Activated CD4-positive, alpha-beta T cell treated with anti-CD3 and anti-CD28 coated beads for 1 hour (primary cell): ENCODE measurements at places on chromosomes 4 and X.

DNA sequence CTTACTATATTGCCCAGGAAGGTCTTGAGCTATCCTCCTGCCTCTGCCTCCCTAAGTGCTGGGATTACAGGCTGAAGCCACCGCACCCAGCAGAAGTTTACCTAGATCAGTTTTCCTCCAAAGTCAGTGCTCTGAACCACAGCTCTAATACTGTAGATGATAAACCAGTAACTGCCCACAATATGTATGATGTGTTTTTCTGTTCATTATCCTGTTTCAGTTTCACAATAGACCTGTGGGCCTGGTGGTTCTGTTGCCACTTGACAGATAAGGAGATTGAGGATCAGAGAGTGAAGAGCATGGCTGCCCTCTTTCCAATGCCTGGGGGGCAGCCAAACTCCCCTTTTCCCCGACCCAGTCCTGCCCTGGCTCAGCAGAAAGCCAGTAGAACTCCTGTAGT is 87.0 kb downstream of the EFNB1 start:
- DNase-seq: no peak

GRCh38 chrX:114058988-114059418 is 524.9 kb upstream of the HTR2C start:
- DNase-seq: no peak

- DNase-seq: no peak
Observed at GRCh38 chrX:16112428-16112827, 10.9 kb upstream of the GRPR start.

- no peak for DNase-seq
Observed at GRCh38 chr4:169565606-169566005, 46.8 kb downstream of the NEK1 start.

- DNase-seq: no peak
Observed at GRCh38 chr4:36609661-36610060, 328.2 kb downstream of the DTHD1 start.

DNA sequence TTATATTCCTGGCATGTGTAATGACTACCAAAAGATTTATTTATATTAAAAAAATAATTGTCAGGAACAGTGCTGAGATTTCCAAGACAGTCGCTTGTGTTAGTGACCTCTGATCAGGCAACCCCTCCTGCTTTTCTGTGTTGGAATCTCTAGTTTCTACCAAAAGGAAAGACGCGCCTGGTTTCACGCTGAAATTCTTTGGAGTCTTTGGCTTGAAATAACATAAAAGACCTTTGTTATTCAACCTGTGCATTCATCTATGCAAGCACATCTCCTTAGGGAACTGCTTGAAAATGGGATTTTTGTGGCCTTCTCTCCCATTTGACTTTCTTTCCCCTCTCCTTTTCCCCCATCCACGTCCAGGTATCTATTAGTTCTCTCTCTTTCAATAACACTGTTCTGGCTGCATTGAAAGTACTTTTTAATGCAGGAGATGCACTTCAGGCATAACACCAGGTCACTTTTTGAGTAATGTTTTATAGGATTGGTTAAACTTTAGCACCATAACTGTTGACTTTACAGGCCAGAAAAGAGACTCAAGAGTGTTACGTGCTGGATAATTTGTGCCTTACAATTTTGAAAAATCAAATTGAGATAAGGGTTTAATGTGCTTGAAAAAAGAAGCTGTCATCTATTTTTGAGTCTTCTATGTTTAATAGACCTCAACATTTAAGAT is 172.7 kb downstream of the GPAT3 start:
- no peak for DNase-seq

DNA sequence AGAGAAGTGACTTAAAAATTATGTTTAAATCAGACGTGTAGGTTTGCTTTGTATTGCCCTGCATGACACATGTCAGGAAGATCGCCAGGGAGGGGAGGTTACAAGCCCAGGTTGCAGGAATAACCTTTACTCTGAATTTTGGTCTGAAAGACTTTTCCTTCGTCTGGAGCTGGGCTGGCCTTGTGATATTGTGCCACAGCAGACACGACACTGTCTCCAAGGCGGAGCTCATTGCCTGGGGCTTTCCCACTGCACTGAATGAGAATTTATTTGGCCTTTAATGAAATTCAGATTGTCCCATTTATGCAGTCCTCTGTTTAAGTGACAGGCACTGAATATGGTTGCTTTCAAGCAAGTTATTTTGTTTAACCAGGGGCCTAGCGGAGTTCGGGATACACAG is 45.1 kb downstream of the RHOH start:
- no peak for DNase-seq

DNA sequence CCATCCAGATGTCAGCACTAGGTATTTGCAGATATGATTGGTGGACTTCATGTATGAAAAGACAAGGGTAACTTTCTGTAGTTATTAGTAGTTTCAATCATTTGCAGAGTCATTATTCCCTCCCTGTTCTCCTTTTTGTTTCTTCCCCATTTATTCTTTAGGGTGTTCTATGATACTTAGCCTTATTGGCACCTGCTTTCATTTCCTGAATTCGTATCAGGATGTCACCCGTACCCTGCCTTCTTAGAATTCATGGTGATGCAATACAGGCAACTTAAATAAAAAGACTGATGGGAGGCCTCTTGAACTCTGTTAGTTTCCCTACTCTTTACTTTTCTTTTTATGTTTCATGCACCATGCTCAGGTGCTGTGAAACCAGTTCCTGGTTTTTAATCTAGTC is 24.2 kb downstream of the MAGED1 start:
- DNase-seq: no peak

- no peak for DNase-seq
Observed at GRCh38 chrX:20454117-20454516, 187.4 kb upstream of the RPS6KA3 start.

GRCh38 chrX:101452056-101452455 is 33.2 kb upstream of the ARMCX4 start:
- DNase-seq: no peak

DNA sequence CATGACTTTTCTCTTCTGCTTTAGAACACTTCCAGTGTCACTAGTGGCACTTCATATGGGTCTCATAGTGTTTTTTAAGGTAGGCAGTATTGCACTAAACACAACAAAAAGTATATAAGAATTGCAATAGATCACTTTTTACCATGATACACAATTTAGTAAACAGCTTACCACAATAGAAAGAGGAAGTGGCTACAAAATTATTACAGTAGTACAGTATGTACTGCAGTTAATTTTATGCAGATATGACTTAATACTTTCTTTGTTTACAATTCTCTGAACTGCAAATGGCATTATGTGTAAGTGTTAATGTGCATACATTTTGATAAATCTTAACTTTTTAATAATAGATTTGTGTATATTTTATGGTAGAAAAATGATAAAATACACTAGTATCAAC is 157.3 kb downstream of the RRAGB start:
- DNase-seq: no peak

DNA sequence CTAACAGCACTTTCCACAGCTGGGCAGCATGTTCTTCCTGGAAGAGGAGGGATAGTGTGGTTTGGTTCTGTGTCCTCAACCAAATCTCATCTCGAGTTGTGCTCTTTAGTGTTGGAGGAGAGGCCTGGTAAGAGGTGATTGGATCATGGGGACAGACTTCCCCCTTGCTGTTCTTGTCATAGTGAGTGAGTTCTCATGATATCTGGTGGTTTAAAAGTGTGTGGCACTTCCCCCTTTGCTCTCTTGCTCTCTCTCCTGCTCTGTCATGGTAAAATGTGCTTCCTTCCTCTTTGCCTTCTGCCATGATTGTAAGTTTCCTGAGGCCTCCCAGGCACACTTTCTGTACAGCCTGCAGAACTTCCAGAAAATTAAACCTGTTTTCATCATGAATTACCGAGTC is 133.7 kb upstream of the NDP start:
- no peak for DNase-seq

- no peak for DNase-seq
Observed at GRCh38 chr4:139223682-139224317, 46.8 kb upstream of the ELF2 start.

DNA sequence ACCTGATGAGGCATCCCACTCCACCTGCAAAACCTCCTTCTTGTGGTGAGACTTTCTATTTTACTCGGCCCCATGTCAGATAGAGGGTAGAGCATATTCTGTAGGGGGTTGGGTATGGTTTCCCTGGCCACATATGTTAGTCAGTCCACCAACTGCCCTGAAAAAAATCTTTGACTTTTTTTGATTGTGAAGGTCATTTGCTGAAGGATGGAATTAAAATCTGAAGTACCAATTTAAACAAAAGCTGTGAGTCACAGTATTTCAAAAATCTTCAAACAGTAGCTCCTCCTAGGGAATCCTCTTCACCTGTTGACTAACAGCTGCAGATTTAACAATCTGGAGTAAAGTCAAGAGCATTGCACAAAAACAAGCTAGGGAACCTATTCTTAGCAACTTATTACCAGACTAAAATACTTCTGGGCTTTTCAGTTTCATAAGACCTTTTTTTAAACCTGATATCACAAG is 8.0 kb upstream of the CCDC110 start:
- DNase-seq: no peak

- DNase-seq: no peak
Observed at GRCh38 chr4:13903901-13904300, 276.4 kb upstream of the BOD1L1 start.

GRCh38 chr4:82194329-82194728 is 179.5 kb downstream of the HNRNPD start:
- no peak for DNase-seq

DNA sequence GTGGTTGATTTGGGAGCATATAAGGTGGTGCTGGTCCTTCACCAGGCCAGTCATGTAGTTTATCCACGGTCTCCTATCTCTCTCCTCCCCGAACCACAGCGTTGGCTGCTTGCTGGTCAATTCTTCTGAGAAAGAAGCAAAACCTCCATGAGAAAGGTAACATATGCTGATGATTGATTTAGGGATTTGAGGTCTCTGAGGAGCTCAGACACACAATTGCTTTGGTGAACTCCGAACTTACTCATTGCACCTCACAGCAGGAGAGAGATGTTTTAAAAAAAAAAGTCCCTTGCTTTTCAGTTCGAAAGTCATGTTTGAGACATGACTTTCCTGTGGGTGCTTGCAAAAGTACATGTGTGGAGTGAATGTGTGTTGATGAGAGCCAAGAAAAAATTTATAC is 100.2 kb downstream of the TSPAN7 start:
- no peak for DNase-seq

DNA sequence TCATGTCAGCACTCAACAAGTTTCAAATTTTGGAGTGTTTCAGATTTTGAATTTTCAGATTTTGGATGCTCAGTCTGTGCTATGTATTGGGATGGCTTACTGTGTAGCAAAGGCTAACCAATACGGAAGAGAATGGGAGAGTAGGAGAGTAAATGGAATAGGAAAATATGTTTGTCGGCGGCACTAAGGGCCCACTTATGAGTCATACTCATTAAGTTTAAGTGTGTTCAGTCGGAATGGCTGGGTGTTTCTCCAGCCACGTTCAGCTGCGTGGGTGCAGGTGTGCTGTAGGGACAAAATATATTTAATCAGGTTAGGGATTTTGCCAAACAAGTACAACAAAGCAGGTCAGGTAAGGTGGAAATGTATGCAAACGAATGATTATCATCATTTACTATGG is 13.6 kb downstream of the FTHL17 start:
- DNase-seq: no peak

DNA sequence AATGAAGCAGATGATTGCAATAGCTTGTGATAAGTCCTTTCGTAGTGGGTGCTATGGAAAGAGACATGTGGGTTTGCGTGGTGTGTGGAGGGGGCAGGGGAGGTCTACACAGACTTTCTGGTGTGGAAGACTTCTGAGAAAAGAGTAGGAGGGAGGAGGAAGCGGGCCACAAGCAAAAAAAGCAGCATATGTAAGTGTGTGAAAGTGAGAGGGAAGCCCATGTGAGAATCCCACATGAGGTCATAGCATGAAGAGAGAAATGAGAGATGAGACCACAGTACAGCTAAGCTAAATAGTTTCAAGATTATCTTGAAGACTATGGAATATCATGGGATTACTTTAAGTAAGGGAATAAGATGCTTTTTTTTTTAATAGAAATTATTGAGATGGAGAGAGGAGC is 2039.9 kb upstream of the TENM3 start:
- no peak for DNase-seq
